GM12878 (cell line): ENCODE measurements at places on chromosomes 5 and 9. TPM values are rescaled to one million over a fixed set of nuclear protein-coding genes. Genes with fewer than 3 reads are reported as not detected.

Gene SPINK6
- not detected in 2 replicates for total RNA-seq

Gene COL23A1
- 0.08 TPM in 1 of 2 replicates, not detected in the other for total RNA-seq

Gene PCDHB15
- not detected in 2 replicates for total RNA-seq

Gene BTNL9
- total RNA-seq, result 0.05 and 0.08 TPM in 2 replicates

Gene C9
- 0.13 and 0.54 TPM in 2 replicates for total RNA-seq
